ENCODE measurements at places on chromosomes 7 and 10.

DNA sequence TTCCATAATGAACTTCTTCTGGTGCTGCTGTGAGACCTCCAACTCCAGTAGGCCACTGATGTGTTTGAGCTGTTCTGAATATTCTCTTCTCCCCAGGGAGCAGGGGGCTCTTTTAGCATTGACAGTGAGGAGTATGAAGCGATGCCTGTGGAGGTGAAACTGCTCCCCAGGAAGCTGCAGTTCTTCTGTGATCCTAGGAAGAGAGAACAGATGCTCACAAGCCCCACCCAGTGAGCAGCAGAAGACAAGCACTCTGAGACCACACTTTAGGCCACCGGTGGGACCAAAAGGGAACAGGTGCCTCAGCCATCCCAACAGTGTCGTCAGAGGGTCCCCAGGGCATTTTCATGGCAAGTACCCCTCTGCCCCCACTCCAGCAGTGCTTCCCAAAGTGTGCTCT lies 49.3 kb downstream of the DENND11 start:
- no peak for DNase-seq

DNA sequence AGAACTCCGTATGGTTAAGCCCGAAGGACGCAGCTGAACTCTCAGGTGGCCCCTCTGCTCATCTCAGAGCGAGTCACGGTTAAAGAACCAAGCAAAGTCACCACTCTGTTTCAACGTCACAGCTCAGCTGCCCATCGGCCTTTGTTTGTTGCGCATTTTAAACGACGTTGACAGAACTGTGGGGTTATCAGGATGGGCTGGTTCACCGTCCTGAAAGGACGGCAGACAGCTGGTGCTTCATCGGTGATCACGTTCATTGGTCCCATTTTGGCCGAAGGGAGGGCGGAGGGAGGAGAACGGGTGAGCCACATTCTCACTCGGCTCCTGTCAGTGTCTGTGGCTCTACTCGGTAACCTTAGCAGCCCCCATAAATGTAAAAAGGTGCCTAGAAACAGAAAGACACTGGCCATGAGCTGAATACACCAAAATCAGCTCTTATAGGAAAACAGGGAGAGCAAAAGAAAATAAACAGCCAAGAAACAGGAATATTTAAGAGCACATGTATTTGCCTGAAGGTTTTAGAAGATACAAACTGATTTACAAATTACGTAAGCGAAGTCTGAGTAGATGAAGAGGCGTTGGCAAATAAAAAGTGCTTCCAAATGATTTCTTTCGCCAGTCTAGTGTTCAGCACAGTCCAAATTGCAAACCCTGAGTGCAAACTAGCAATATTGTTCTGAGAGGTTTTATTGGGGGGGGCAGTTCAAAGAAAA lies 8.4 kb downstream of the PRKAG2 start:
- DNase-seq, result no peak

DNA sequence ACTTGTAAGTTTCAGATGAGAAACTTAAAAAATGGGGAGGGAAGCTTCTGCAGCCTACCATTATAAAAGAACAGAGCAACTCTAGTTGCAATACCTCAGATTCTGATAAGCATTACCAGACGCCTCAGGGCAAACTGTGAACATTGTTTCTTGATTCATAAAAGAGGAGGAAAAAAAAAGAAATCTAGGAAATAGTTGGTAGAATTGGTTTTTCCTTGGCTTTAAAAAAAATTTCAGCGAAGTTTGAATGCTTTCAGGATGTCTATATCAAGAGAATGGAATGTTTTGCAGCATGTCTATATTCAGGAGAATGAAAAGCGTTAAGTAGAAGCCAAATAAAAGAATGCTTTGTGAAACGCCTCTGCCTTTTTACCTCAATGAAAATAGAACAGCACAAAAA lies 17.5 kb upstream of the ANLN start:
- no peak for DNase-seq

- DNase-seq, result no peak
Measured at GRCh38 chr10:126838316-126838715, 66.9 kb upstream of the DOCK1 start.

DNA sequence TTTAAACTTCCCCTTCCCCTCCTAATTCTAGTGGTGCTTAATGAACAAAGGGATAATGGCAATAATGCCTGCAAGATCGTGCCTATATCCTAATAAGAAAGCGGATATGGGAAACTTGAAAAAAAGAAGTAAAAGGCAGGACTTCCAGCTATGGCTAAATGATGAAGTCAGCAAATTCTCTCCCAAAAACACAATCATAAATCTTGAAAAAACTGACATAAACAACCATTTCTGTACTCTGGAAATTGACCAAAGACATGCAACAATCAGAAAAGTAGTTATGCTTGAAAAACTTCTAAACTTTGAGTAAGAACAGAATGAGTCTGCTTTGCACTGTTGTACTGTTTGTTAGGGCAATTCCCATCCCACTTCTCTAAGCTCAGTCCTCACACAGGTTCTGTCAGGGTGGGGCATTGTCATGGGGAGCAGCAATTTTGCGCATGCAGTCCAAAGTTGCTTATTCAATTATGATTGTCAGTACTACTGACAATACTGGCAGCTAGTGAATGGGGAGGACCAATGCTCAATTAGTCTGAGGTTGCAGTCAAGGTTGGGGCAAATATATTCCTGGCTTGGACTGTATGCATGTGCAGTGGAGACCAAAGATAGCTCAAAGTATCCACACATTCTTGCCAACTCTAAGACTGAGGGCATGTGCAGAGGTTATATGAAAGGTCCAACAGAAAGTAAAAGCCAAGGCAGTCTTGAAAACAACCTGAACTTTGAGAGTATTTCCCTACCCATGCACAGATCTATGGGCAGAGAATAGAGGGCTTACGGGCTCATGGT lies 34.1 kb upstream of the ARHGAP22 start:
- no peak for DNase-seq

DNA sequence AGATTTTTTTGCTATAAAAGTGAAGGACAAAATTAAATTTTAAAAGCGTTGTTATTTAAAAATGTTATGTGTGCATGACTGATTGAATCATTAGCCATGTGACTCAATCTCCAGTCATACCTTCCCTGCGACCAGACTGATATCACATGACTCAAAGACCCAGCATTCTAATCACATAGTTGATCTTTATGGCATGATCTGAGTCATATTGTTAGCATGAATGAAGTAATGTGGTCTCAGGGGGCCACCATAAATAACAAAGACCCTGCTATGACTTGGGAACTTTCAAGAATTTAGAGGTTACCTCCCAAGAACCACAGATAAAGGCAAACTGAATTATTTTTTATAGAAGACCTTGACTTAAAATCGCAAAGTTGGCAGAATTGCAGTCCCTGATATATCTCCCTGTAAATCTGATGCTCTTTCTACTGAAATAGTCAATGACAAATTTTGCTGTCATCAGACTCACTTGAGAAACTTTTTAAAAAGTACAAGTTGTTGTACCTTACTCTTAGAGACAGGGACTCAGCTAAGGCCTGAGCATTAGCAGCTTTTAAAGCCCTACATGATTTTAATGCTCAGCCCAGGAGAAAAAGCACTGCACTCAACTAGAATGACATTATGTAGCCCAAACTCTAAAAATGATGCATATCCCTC lies 717.3 kb downstream of the XPNPEP1 start:
- no peak for DNase-seq

DNA sequence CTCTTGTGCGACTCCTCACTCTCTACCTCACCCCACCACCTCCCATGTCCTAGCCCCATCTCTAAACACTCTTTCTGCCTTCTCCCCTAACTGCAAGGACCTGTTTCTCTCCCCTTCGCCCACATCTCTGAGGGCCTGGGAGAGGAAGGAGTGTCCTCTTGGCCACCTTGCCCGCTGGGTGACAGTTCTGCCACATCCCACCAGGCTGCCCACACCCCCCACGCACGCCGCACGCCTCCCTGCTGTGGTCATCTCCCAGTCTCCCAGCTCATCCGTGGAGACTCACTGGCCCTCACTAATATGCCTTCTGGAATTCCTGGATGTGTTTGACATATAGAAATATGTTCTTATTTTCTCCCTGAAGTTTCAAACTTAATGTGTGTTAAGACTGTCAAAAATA lies 48.5 kb downstream of the GRB10 start:
- no peak for DNase-seq

- DNase-seq, result no peak
Measured at GRCh38 chr10:1210667-1211066, 154.5 kb downstream of the WDR37 start.

DNA sequence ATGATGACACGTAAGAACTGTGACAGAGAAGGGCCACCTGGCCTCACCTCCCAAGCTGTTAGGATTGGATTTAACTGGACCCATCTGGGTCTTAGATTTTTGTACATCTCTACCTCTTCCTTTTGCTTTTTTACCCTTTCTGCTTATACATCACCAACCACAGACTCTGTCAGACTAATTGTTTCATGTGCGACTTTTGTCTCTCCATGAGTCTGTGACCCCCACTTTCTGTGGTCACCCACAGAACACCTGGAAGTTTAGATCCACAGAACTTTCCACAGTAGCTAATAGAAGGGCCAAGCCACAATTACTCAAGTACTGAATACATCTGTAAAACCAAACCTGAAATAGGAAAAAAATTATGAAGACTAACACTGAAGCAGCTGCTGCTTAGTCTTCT lies 23.1 kb downstream of the SEC31B start:
- DNase-seq, result no peak

DNA sequence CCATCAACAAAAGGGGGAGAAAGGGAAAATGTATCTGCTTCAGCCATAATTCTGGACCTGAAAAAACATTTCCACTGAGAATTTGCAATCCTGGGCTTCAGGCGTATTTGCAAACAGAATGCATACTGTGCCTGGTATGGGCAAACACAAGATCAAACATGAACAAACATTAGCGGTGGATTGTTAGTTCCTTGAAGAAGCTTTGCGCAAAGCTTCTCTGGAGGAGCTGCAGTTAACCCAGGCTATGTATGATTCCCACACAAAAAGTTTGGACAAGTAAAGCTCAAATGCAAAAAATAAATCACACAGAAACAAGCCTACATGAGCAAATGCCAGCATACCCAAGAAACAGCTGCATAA lies 20.4 kb upstream of the HILPDA start:
- no peak for DNase-seq

- DNase-seq, result no peak
Measured at GRCh38 chr10:86091216-86091615, 275.4 kb downstream of the GRID1 start.

DNA sequence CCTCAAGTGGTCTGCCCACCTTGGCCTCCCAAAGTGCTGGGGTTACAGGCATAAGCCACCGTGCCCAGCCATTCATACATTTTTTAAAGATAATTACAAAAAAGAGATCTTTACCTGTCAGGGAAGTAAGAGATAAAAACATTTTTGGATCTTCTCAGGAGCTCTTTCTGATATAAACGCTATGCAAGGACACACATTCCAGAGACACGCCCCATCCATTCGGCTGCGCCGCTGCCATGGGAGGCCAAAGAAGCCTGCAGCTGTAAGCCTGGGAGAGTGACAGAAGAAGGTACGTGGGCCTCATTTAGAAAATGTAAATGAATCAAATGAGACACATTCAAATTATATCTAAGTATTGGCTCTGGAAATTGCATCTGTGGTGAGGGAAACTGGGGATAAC lies 85.3 kb downstream of the LYZL1 start:
- no peak for DNase-seq

All from right kidney (tissue), 9 donors.